NCI-H1930 (cell line): ENCODE measurements at places on chromosomes 2 and 18.

- no peak for DNase-seq
Measured at GRCh38 chr2:191302459-191303139, 57.4 kb downstream of the MYO1B start.

GRCh38 chr2:150994076-150994475 is 267.6 kb downstream of the RBM43 start:
- no peak for DNase-seq

GRCh38 chr2:218381916-218382366 is at the start of gene SLC11A1:
SLC11A1 (plus strand) TSS chr2:218382273; CDS start chr2:218382369, 96 bp downstream.
- DNase-seq = no peak

- DNase-seq = peak; percentile 10
Measured at GRCh38 chr2:164621764-164622105, 453 bp upstream of the GRB14 start.

- DNase-seq = no peak
Measured at GRCh38 chr18:62331581-62332356, 6.7 kb downstream of the TNFRSF11A start.
